ENCODE measurements at places on chromosomes 3 and 15.
A peak's percentile ranks its signal among the peaks of the same experiment; 100 is the strongest.

DNA sequence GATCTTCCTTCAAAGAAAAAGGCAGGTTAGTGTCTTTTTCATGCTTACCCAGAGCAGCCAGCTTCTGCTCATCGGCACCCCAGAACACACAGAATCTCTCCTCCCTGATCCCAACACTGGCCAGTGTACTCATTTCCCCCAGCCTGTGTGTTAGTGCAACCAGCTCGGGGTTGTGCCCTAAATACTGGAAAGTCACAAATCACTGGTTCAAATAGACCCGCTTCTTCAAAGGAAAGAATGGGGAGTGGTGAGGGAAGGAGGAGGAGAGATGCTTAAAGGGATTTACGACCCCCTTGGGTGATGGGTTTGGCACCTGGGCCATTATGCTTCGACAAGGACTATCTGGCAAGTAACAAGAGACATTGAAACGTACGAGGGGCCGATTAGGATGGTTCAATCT lies 114.0 kb downstream of the FOXB1 start:
- DNase-seq: no peak

- no peak for DNase-seq
These were observed 100.6 kb downstream of the SUCNR1 start for GRCh38 chr3:151974067-151974466.

- peak; percentile 66 for DNase-seq
These were observed 237.0 kb downstream of the UACA start for GRCh38 chr15:70526221-70526973.

- peak; percentile 68 for DNase-seq
These were observed 67.2 kb downstream of the PEX5L start for GRCh38 chr3:179969525-179969924.

DNA sequence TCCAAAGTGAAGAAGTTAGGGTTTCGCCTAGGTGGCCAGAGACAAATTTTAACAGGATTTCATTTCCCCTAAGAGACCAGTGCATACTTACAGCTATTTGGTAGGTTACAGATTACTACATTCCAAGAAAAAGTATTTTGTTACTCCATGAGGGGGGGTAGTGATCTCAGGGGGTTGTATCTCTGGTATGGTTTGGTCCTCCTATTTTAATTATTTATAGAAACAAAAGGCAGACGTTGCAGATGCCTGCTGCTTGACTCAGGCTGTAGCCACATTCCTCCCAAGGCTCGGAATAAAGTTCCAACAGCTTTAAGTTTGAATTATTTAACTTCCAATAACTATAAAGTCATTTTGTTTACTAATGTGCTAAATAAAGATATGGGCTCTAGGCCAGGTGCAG lies 1.3 kb upstream of the TRIM59 start:
- no peak for DNase-seq

DNA sequence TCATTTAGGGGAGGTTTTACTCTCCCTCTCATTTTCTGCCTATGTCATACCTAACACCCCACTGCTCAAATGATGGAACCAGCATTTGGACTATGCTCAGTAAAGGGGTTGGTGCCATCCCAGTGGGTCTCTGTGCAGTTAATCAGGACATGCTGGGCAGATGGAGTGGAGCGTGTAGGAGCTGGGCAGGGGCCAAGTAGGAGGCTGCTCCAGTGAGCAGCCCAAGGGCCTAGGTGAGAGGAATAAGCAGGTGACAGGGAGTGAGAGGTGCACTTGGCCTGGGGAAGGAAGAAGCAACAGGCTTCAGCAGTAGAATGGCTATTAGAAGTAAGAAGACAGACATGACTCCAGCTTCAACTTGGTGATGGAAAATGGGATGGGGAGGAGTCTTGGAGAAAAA lies 72.2 kb downstream of the EPHB1 start:
- no peak for DNase-seq

DNA sequence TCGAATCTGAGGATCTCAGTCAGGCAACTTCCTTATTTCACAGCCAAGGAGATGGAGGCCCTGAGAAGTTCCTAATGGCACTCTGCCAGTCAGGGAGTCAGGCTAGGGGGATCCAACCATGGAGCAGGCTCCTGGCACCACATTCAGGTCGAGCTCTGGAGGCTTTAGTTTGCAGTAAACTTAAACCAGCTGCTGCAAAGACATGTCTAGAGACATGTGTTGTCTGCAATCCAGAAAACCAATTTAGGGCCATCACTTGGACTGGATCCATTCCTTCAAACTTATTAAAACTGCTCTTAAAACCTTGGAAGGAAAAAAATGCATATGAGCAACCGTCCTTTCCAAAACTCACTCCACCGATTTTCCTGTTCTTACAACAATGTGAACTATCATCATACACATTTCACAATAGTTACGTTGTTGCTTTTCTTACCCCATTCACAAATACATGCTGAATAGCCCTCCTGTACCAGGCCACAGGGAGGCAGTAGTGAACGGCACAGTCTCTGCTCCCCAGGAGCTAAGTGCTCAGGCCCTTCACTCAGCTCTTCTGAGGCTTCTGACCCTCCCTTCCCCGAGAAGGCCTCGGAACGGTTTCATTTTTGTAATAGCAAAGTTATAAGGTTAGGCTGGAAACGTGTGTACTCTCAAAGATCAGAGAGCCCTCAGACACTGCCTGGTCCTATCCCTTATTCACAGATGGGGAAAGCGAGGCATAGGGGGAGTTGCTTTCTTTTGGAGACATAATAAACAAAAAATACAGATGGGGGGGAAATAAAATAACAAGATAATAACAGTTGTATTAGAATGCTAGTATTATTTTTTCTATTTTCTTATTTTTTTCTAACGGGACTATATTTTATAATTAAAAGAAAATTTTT lies 20.1 kb downstream of the RFT1 start:
- DNase-seq: peak; percentile 51

DNA sequence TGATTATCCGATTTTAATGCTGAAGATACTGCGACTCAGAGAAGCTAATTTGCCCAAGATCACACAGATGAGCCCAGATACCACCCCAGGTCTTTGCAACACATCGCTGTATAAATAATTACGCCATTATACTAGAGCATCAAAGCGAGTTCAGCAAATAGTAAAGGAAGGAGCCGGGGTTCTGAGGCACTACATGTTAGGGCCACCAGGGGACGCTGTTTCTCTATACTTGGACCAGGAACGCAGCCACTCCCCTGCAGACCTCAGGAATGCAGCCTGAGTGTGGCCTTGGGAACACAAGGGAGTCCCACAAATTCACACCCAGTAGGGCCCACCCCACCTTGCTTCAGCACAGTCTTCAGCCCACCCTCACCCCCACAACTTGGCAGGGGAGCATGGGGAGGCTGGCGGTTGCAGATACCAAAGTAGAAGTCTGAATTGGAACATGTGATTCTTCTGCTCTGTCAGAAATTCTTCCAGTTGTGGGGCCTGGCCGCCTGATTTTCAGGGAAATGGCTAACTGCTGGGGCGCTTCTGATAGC lies 57.8 kb upstream of the RYK start:
- DNase-seq: no peak

- peak; percentile 56 for DNase-seq
These were observed 293.5 kb downstream of the AGBL1 start for GRCh38 chr15:86373147-86373546.

- no peak for DNase-seq
These were observed 31.7 kb upstream of the MAP4 start for GRCh38 chr3:48047841-48048464.

- no peak for DNase-seq
These were observed 31.7 kb downstream of the UQCC5 start for GRCh38 chr3:52568069-52568468.

DNA sequence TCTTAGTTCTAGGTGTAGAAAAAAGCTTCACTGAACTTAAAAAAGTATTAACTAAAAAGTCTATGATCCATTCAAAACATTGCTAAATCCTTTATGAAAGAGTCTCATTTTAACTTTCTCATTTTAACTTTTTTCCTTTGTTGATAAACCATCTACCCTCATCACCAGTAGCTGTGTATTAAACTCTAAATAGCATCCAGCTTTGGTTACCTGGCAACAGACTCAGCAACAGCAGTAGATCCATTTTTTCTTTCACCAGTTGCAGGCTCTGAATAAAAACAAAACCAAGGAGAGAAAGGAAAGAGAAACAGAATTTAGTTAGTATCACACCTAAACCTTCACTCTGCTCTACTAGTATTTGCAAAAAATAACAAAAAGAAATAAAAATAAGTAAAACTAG lies 51.6 kb downstream of the TP53BP1 start:
- DNase-seq: no peak

Measured in epithelial cell of prostate (primary cell).